ENCODE measurements at places on chromosomes 12 and 14.

DNA sequence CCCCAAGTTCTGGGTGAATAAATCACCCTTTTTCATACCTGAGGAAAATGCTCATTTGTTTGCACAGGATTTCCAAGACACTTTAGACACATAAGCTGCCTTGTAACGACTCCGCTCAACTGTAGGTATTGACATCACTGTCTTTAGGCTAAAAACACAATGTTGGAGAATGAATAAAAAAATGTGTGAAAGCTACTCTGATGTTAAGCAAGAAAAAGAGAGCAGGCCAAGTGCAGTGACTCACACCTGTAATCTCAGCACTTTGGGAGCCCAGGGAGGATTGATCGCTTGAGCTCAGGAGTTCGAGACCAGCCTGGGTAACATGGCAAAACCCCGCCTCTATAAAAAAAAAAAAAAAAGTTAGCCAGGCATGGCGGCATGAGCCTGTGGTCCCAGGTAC, 11.1 kb upstream of the CIPC start:
- DNase-seq = no peak

DNA sequence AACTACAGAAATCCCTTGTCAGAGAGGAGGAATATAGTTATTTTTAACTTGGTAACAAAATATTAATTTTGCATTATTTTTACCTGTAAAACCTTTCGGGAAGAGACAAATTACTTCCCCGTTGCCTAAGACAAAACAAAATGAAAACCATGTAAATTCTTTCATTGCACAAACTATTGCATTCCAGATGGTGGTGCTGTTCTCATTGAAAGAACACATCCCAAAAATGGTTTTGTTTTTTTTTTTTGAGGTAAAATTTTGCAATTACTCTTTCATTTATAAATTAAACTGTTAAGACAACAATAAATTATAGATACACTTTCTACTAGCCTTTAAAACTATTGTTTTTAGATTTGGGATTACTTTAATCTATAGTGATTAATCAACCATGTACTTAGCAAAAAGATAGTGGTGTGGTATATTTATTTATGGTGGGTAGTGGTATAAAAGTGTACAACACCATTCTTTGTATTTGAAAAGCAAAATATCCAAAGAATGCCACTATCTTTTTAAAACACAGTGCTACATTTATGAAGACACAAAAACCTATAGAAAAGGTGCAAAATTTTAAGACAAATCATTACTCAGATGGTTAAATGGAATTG, 115.5 kb downstream of the SLC38A1 start:
- no peak for DNase-seq

DNA sequence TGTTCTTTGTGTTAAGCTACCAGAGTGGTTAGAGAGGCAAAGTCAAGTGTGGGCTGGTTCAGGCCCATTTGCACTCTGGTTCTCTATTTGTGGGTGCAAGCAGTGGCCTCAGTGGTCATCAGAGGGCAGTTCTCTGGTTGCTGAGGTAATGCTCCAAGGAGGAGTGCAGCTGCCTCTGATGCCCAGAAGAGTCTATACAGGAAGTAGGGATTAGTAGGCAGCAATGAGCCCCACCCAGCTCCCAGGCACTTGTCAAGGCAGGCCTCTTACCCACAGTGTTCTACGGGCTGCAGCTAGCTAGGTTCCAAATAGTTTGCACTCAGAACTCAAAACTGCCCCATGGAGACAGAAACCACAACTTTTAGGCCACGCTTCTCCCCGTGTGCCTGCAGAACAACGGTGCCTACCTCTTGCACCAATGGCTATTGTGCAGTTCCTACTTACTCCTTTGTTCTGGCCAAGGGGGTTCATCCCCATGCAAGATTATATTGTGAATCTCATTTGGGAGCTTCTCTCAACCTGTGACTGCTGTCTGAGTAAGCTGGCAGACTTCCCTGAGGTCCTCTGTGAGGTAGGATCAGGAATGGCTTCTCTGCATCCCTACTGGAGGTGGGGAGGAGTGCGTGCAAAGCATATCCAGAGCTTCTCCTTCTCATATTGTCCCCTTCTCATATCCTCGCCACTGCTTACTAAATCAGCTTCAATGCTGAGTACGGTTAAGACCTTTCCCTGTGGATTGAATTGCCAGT, 410.3 kb upstream of the LMO3 start:
- DNase-seq = no peak

GRCh38 chr14:94761348-94761996, 8.4 kb downstream of the GSC start:
- no peak for DNase-seq

GRCh38 chr14:79475887-79476532, 735.3 kb downstream of the DIO2 start:
- no peak for DNase-seq

- no peak for DNase-seq
Measured at GRCh38 chr12:121284551-121285390, 11.7 kb downstream of the CAMKK2 start.

GRCh38 chr12:101116911-101117310, 93.1 kb downstream of the SLC5A8 start:
- no peak for DNase-seq

DNA sequence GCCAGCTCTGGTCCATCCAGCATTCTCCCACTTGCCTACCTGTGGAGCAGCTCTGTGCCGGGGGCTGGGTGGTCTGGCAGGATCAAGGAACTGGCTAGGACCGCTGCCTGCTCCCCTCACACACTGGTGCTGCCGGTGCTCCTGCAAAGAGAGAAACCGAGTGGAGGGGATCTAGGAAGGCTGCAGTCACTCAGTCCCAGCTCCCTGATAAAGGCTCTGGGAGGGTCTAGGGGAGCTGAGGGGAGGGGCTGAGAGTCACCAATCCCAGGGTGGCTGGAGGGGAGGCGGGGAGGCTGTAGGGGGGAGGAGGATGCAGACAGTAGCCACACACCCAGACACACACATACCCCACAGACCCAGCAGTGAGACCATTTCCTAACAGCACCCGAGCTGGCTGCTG, at the start of gene TAC3:
Gene TAC3 (minus strand): TSS at position 182 of the 400 bp plus-strand sequence. CDS start 732 bp downstream, outside the sequence.
- no peak for DNase-seq

GRCh38 chr14:20746566-20746965, 879 bp downstream of the EDDM3A start:
- no peak for DNase-seq

DNA sequence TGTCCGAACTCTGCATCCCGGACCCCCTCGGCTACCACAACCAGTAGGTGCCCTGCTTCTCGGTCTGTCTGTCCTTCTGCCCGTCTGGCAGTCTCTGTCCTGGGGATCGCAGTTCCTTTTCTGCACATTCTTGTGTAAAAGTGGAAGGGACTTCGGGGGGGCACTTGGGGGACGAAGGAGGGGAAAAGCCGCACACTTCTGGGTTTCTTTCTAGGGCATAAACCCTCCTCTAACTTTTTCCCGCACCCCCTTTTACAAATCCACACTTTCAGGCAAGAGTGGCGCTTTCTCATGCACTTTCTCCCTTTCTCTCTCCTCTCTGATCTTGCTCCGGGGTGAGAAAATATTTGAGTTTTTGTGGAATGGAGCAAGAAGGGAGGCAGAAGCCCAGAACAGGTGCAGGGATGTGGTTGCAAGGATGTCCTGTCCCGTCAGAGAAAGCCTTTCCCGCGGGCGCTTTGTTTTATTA, 506 bp downstream of the ESRRB start:
- DNase-seq = no peak

DNA sequence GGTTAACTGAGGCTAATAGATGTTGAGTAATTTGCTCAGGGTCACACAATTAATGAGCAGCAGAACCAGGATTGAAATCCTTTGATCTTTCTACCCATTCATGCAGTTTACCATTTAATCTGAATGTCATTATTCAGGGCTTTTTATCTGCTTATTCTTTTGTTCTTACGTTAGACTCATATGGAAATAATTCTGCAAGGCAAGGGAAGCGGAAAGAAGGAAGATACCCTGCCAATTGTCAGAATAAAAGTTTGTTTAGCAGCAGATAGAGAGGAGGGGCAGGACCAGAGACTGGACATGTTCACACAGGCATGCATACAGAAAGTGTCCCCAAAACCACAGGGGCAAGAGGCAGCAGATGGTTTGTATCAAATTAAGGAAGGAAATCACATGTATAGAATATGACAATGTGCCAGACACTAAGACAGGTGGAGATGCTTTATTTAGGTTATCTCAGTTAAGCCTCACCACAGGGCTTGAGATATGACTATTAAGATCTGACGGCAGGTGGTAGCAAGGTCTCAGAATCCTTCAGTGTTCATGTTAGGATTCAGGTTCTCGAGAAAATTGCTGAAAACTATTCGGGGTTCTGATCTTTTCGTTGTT, 29.8 kb downstream of the BRMS1L start:
- no peak for DNase-seq

GRCh38 chr12:8031872-8032241, 659 bp upstream of the FOXJ2 start:
- no peak for DNase-seq

- no peak for DNase-seq
Measured at GRCh38 chr12:106711316-106711715, 63.2 kb upstream of the RIC8B start.

DNA sequence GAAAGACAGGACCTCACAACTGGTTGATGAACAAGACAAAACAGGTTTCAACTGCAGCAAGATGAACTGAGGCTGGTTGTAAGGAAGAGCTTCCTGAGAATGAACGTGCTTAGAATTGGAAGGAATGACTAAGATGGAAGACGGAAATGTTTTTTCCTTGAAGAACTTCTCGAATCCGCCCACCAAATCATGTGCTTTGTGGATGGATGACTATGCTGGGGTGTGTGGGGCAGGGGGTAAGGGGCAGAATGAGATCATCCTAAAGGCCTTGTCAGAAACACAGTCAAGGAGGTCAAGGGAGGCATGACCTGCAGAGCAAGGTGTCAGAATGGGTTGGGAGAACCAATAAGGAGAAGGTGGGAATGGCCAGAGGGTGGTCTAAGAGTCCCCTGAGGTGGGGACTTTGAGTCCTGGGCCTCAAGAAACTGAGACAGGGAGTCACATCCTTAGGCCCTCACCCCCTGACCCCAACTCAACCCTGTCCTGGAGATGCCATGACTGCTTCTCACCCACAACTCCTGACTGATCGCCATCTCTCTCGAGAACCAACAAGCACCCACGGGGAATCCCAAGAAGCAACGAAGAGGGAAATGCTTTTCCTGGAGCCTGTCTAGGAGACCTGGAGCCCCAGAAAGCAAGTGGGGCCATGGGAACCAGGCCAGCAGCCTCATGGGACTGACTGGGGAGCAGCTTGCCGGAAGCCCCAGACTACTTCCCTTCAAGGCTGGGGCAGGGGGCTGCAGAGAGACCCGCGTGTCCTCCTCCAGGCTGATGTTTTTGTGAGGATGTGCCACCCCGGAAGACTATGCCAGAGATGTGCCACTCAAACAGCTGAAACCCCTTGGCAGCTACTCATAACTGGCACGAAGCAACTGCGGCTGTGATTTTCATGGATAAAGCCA, 84.0 kb downstream of the ACTN1 start:
- DNase-seq = no peak

- no peak for DNase-seq
Measured at GRCh38 chr14:84922370-84922769, 607.6 kb upstream of the FLRT2 start.

- no peak for DNase-seq
Measured at GRCh38 chr14:72610096-72610830, 283.6 kb downstream of the DPF3 start.

- DNase-seq = no peak
Measured at GRCh38 chr14:68247676-68248268, 428.2 kb downstream of the RAD51B start.

DNA sequence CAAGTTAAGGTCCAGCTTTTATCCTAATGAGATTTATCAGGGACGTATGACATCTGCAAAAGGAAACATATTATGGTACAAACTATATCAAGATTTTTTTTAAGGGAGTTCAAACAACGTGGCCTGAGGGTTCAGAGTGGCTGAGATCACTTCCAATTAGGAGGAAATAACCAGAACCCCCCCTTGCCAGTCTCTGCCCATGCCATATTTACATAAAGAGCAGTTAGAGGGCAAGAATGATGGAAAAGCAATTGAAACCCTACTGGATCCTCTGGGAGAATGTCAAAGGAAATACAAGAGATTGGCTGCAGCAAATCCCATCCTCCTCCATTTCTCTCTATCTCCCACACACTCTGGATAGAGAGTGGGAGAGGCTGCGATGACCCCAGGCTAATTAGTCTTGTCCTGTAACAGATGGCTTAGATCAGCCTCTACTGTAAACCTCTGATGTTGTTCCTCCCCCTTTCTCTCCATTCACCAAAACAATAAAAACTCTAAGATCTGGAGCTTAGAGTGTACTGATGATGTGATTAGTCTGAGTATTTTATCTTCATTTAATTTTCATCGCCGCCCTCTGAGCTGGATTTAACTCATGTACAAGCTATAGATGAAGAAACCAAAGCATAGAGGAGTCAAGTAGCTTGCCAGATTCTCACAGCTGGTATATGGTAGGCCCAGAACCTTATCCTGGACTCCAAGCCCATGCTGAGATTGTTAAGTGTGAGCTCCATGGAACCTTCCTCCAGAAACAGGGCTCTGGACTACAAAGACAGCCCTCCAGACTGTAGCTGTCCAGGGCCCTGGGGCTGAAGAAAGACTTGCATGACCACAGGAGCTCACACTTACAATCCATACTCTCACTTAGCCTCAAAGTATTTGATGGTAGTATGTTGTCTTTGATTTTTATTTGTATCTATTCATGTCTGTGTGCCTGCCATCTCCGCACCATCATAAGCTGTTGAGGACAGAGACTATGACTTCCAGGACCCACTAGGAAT, 54.1 kb upstream of the GNG2 start:
- no peak for DNase-seq

DNA sequence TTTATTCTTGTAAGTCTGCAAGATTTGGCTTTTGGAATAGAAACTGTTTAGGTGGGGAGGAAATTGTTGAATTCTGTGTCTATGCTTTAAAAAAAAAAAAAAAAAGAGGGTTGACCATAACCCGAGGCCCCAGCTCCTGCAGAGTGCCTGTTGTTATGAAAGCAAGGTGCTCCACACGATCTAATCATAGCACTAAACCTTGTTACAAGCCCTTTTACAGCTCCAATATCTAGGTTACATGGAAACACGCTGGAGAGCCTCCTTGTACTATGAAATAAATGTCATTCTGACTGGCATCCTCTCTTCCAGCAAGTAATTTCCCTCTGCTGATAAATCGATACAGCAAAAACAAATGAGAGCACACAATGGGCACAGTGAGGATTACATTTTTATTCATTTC, 303.1 kb upstream of the SOX5 start:
- DNase-seq = no peak

DNA sequence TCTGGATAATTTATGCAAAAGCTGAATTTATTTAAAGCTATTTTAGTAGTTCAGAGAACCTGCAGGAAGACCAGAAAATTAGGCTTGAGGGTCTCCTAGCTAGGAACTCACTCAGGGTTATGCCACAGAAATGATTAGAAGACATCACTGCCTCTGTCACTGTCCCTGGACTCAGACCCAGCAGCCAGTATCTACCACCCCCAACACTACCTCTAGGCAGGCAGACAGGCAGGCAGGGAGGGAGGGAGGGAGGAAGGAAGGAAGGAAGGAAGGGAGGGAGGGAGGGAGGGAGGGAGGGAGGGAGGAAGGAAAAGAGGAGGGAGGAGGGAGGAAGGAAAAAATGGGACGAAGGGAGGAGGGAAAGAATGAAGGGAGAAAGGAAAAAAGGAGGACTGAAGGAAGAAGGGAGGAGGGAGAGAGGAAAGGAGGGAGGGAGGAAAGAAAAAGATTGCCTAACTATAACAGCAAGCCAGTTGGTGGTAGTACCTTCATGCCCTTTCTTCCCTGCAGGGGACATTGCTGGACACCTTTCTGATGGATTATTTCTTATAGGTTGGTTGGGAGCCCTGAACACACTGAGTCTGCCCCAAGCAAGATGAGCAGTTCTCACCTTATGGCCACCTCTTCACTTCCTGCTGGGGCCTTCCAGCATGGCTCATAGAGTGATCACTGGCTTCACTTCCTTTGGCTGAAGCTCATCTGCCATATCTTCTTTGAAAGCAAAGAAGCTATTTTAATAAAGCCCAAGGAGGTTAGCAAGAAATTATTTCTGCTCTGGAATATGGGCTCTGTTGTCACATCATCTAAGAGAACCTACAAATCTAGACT, 49.7 kb downstream of the KICS2 start:
- no peak for DNase-seq

Measured in activated CD8-positive, alpha-beta memory T cell treated with anti-CD3 and anti-CD28 coated beads for 48 hours (primary cell).